Pulmonary artery endothelial cell (primary cell): ENCODE measurements at places on chromosomes 11 and 22.
A peak's percentile ranks its signal among the peaks of the same experiment; 100 is the strongest.

DNA sequence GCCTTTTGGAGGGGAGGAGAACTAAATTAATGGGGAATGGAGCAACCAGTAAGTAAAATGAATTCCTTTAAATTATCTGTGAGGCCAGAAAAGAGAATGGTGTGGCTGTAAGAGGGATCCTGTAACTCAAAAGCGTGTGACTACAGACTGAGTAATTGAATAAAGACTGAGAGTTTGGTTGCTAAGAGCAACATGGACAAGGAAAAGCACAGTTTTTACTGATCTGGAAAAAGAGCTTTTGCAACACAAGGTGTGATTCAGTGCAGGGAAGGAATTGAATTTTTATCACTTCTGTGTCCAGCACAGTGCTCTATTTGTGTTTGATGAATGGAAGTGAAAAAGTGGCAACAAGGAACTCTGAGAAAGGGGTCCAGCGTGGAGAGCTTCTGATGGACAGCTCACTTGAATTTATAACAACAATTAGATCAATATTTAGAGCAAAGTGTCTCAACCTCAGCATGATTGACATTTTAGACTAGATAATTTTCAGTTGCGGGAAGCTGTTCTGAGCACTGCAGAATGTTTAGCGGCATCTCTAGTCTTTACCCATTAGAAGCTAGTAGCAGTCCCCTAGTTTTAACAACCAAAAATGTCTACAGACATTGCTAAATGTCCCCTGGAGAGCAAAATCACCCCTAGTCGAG lies 202.8 kb upstream of the BDNF start:
- no peak for DNase-seq

GRCh38 chr11:69122630-69123431 lies 32.9 kb upstream of the SMIM38 start:
- peak; percentile 49 for DNase-seq

GRCh38 chr11:123718063-123718462 lies 23.4 kb downstream of the ZNF202 start:
- DNase-seq, result no peak

- no peak for DNase-seq
Measured at GRCh38 chr22:36311386-36312085, 58.6 kb downstream of the APOL1 start.

GRCh38 chr22:37500745-37501609 lies 14.8 kb upstream of the MFNG start:
- DNase-seq, result no peak

- DNase-seq, result no peak
Measured at GRCh38 chr22:32686354-32686753, 115.2 kb upstream of the TIMP3 start.

DNA sequence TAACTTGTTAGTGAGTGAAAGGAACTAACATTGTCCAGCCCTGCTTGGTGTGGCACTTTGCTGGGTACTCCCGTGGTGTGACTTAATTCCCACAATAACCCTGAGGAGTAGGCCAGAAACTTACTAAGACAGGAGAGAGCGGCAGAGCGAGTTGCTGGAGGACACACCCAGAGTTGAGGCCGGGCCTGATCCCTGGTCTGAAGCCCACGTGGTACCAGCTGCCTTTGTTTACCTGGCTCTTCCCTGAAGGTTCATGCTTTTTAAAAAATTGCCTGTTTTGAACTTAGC lies 594 bp downstream of the MPST start:
- no peak for DNase-seq
